Kidney tubule cell (primary cell): ENCODE measurements at places on chromosomes 7 and 10.
A peak's percentile ranks its signal among the peaks of the same experiment; 100 is the strongest.

- peak; percentile 97 for DNase-seq
Observed at GRCh38 chr10:51879238-51879637, 179.8 kb upstream of the CSTF2T start.

DNA sequence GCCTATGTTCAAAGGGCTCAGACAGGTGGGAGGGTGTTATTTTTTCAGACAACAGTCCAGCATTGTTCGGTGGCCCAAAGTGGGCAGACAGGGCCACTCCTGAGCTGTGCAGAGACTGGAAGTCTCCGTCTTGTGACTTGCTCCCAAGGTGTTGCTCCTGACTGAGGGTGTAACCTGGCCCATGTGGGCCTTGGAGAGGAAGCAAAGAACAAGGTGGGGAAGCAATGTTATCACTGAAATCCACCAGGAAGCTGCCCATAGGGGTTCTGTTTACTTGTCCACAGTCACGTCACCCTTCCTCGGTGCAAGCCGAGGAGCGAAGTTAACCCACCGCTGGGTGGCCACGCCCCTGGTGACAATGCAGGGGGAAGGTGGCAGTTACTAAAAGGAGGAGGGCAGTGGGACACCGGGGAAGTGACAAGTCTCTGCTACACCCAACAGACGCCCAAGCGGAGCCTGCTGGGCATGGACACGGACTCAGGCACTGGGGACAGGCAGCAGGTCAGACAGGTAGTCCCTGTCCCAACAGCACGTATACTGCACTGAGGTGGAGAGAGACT lies 311.6 kb upstream of the MKI67 start:
- DNase-seq = no peak

DNA sequence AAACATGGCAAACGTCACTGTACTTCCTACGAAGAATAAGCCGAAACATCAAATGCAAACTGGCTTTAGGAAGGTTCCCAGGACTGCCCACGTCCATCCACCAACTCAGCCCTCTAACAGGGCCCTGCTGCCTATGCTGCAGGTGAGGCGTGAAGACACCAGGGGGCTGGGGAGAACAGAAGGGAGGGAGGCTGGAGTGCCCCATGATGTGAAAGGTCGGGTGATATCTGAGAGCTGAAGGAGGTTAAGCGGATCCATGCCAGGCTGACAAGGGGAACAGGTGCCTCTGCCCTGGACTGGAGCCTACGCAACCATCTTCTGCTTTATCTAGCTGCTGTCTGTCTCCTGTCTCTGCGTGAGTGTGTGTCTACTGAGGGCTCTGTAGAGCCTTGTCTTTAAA lies 40.2 kb upstream of the ATP6V0A4 start:
- no peak for DNase-seq

GRCh38 chr10:24502801-24503460 lies 220.8 kb downstream of the ARHGAP21 start:
- no peak for DNase-seq

DNA sequence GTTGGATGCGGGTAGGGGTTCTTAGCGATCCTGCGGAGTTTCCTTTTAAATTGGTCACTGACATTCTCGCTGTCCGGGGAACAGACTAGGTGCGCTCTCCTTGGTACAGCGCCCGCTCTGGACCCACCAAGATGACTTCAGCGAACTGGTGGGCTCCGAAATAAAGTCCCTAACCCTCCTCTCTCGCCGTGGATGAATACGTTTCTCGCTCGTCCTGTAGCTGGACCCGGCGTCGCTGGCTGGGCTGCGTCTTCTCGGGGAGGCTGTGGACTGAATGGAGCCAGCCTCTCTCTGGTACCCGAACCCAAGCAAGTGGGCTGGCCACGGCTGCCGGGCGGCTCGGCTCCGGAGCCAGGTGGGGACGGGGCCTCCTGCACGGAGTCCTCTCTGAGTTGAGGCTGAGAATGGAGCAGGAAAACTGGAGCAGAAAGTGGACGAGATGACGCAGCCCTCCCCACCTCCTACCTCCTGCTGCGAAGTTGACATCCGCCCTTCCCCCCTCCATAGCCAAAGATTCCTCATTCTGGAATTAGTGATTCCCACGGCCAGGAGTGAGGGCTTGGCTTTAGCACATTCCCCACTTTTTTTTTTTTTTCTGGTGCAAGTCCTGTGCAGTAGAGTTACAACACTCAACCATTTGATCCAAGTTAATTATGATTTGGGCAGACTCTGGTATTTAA lies 1.5 kb downstream of the UNC5B start:
- DNase-seq = peak; percentile 78

DNA sequence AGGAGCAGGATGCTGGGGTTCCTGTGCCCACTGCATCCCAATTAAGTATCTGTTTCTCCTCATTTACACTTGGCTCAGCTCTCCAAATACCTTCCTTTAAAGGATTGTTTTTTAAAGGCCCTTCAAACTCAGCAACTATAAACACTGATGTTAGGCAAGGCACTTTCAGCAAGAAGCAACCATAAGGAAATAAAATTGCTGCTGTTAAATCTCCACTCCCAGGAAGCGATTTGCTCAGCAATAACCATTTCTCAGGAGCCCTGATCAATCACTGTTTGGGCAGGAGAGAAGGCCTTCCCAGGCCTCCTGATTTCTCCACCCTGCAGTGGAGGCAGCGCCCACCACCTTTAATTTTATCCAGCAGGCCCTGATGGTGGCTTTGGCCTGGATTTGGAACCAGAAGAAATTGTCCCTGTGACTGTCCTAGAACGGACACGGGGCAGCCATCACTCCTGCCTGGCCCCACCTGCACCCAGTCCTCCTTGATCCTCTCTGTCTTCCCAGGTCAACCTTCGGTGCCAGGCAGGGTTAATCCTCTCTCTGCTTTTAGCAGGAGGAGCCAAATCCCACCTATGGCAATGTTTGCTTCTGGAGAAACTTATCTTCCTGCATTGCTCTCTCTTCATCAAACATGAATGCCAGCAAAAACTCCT lies 199.8 kb downstream of the PLXNA4 start:
- no peak for DNase-seq

DNA sequence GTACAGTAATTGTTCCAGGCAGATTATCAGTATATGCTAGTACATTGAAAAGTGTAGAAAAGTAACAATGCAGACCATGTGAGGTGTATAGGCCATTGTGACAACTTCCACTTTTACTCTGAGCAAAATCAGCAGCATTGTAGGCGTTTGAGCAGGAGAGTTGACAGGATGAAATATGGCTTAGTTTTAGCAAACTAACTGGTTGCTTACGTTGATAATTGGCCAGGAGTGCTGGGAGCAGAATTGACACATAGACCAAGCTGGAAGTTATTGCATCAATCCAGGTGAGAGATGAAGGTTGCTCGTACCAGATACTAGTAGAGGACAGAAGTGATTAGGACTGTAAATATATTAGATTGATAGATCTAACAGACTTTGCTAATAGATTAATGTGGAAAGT lies 46.0 kb downstream of the LCOR start:
- no peak for DNase-seq

- DNase-seq = no peak
Observed at GRCh38 chr7:155508376-155509358, 37.7 kb downstream of the CNPY1 start.

DNA sequence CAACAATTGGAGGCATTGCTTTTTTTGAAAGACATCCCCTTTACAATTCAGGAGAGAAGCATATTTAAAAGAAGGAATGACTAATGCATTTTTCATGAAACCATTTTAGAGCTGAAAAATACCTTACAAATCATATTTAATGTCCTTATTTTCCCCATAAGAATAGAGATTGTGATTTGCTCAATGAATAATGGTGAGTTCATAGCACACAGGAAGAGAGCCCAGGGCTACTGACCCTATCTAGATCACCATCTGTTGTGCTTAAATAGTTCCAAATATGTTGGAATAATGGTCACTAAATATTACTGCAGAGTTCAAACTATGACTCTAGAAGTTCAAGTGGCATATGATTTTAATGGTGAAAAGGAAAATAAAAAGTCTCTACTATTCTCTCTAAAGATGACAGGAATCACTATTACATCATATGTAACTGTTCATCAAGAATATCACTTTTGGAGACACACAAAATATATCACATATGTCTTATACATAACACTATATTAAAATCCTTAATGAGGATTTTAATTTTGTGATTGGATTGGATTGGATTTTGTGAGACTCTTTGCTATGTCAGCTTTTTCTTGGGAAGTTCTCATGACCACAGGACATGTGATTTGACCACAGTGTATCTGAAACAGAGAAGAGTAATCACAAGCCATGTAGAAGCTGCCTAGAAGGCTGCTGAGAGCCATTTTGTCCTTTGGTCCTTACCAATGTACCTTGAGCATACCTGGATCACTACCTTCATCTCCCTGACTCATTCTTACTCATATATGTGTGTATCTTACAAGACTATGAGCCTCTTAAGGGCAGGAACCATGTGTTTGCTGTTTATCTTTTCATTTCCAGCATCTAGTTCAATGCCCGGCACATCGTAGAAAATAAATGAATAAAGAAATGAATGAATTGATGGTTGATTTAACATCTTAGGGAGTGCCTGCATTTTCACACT lies 26.4 kb downstream of the SLC16A9 start:
- peak; percentile 16 for DNase-seq

DNA sequence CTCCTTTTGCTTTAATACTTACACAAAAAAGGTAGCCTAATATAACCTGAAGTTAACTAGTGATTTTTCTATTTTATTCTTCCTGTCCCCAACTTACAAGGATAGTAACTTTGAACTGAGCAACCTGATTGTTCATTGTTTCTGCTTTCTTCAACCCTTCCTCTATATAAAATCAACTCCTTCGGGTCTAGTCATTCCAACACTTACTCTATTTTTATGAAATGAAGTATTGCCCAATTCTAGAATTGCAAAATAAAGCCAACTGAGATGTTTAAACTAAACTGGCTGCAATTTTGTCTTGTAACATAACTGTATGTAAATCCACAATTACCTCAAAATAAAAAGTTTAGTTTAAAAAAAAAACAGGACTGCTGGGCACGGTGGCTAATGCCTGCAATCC lies 20.3 kb upstream of the DNA2 start:
- no peak for DNase-seq

GRCh38 chr7:88452646-88453045 lies 146.0 kb upstream of the STEAP4 start:
- DNase-seq = no peak

- DNase-seq = no peak
Observed at GRCh38 chr7:15886626-15887025, 200.1 kb upstream of the MEOX2 start.

- DNase-seq = no peak
Observed at GRCh38 chr10:104617831-104618230, 23.3 kb upstream of the SORCS3 start.

- no peak for DNase-seq
Observed at GRCh38 chr7:44537442-44537841, 3.7 kb downstream of the NPC1L1 start.

- DNase-seq = no peak
Observed at GRCh38 chr7:65846008-65846570, 26.8 kb upstream of the VKORC1L1 start.

- DNase-seq = no peak
Observed at GRCh38 chr7:47815867-47816266, 132.4 kb downstream of the PKD1L1 start.

GRCh38 chr7:67105377-67105776 lies 108.7 kb downstream of the TYW1 start:
- DNase-seq = no peak

DNA sequence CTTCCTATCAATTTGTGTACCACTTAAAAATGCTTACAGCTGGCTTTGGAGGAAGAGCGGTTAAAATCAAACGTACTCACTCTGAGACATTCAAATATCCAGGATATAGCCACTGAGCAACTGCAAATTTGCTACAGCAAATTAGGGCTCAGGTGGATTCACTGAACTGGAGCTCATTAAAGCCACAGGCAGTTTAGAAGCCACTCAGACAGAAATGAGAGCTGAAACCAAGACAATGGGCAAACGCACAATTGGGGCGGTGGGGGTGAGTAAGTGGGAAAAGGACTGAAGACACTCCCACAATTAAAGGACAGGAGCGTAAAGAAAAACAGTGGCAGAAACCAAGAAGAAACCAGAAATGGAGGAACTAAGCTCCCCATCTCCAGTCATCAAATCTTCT lies 20.5 kb downstream of the MPP7 start:
- DNase-seq = no peak

GRCh38 chr10:125083576-125083920 lies 76.8 kb downstream of the CTBP2 start:
- DNase-seq = peak; percentile 96

GRCh38 chr7:20330928-20331909 lies 519 bp downstream of the ITGB8 start:
- DNase-seq = no peak

DNA sequence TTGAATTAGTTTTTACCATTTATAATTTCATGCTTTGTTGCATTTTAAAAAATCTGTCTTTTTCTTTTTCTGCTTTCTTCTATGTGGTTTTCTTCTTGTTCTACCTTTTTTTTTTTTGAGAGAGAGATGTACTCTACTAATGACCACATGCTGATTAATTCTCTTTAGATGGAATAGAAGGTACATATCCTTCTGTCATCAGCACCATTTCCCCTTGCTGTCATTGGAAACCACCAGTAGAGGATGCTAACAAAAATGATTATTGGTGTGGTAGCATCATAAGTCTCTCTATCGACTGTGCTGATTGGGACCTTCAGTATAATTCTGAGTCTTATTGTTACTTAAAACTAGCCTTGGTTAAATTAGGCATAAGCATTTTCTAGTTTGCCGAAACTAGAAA lies 3.6 kb downstream of the ZEB1 start:
- no peak for DNase-seq

DNA sequence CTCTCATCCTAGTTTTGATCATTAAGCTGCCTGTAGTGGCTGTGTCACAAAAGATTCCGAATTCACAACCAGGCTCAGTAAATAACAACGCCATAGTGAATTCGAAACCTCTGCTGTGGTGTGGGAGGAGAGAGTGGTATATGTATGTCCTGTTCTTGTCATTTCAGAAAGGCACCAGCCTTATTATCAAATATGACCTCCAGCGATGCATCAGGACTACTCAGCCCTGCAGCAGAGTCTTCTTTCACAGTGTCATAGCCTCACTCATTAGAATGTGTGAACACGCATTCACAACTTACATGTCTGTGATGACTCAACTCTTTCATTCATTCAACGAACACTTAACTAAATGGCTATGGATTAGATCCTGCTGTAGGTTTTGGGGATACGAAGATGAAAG lies 15.3 kb downstream of the AOC1 start:
- DNase-seq = no peak

- DNase-seq = no peak
Observed at GRCh38 chr7:5607951-5608656, 173.4 kb downstream of the RNF216 start.

- DNase-seq = no peak
Observed at GRCh38 chr10:34320265-34320664, 494.8 kb downstream of the PARD3 start.

- no peak for DNase-seq
Observed at GRCh38 chr7:72003236-72003635, 408.9 kb downstream of the CALN1 start.

GRCh38 chr10:88138319-88138848 lies 275.0 kb downstream of the PTEN start:
- no peak for DNase-seq

GRCh38 chr10:14074062-14074884 lies 256.5 kb downstream of the FRMD4A start:
- peak; percentile 100 for DNase-seq

- DNase-seq = no peak
Observed at GRCh38 chr7:70706204-70706603, 425.7 kb upstream of the GALNT17 start.
